ENCODE measurements at places on chromosomes 6 and 20.
A peak's percentile ranks its signal among the peaks of the same experiment; 100 is the strongest.

GRCh38 chr6:138970856-138971425, 17.1 kb downstream of the REPS1 start:
- DNase-seq = no peak
- H3K27ac ChIP-seq = no peak overlapping the region
- no peak overlapping the region for H3K4me3 ChIP-seq

DNA sequence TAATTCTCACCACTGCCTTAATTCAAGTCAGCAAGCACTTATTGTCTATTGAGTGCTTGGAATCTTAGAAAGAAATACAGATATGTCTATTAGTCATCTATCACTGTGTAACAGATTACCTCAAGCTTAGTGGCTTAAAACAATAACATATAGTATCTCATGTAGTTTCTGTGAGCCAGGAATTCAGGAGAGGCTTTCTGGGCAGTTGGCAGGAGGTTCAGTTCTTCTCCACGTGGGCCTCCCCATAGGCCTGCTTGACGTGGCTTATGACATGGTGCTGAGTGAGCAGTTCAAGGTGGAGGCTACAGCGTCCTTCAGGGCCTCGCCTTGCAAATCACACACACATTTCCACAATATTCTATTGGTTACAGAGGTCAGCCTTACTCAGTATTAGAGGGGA, 69.7 kb downstream of the DTD1 start:
- no peaks in the 10 kb centered on the region for H3K36me3 ChIP-seq
- no peaks in the 10 kb centered on the region for H3K4me1 ChIP-seq
- no peak overlapping the region for H3K27ac ChIP-seq
- no peak overlapping the region for H3K4me3 ChIP-seq

DNA sequence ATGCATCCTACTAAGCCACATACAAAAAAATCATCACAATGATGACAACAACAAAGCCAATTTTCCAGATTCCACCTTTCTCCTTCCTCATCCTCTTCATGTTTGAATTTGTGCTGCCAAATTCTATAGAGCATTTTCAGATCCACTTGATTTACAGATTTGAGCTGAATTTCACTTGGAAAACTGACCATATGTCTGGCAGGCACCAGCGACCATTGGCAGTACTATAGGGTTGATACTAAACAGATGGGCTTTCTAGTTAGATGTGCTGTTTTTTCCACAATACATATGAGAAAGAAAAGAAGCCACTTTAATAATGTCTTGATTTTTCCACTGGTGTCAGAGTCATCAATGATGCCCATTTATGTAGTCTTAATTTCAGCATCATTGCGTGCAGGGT, 127.0 kb downstream of the PHACTR3 start:
- H3K27ac ChIP-seq = no peak overlapping the region
- H3K4me3 ChIP-seq = no peak overlapping the region
- no peaks in the 10 kb centered on the region for H3K36me3 ChIP-seq

DNA sequence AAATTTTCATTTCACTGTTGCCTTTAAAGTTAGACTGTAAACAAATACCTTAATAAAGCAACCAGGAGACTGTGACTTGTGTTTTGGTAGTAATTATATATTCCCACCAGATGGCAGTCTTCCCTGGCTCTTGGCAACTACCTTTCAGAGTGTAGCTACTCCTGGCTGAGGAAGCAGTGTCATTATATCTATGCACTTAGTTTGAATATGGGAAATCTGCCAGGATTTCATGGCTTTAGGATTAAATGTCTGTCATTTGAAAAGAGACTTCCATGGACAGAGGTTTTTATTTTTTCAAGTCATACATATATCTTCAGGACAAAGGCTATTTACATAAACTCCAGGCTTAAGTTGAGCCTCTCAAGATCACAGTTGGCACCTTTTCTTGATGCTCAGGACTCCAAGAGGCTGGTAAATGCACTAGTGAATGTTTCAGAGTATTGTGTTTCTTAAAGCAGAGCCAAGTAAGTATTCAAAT, 160.1 kb downstream of the C6orf58 start:
- no peaks in the 10 kb centered on the region for H3K36me3 ChIP-seq
- DNase-seq = peak; percentile 41
- H3K27me3 ChIP-seq = no peaks in the 10 kb centered on the region
- H3K4me1 ChIP-seq = no peaks in the 10 kb centered on the region

- no peaks in the 10 kb centered on the region for H3K4me1 ChIP-seq
- DNase-seq = no peak
- H3K27ac ChIP-seq = no peak overlapping the region
- H3K4me3 ChIP-seq = no peak overlapping the region
Observed at GRCh38 chr20:32168184-32168910, 39.2 kb downstream of the PLAGL2 start.

DNA sequence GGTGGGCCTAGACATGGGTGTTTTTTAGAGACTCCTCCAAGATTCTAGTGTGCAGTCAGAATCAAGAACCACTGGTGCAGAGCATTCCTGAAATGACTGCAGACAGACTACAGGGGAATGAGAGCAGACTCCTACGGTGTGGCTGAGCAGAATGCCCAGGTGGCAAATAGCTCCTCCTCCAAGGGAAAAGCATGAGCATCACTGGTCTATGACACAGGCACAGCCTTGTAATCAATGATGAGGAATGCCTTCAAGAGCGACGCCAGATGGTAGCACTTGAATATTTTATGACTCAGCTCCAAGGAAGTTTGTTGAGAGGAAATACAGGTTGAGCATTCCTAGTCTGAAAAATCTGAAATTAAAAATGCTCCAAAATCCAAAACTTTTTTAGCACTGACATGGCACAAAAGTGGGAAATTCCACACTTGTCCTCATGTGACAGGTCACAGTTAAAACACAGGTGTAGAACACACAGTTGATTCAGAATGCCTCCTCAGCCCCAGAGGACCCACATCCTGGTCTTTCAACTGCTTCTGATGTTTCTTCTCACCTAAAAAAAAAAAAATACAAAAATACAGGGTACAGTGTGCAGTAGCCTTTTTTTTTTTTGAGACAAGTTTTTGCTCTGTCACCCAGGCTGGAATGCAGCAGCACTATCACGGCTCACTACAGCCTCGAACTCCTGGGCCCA, 10.6 kb upstream of the FAM8A1 start:
- H3K27ac ChIP-seq = no peak overlapping the region
- no peaks in the 10 kb centered on the region for H3K27me3 ChIP-seq
- DNase-seq = no peak
- H3K36me3 ChIP-seq = no peaks in the 10 kb centered on the region

GRCh38 chr6:33694977-33695376, 16.5 kb downstream of the UQCC2 start:
- DNase-seq = no peak
- H3K4me3 ChIP-seq = no peak overlapping the region
- H3K4me1 ChIP-seq = peaks cover 26% of the 10 kb centered on the region
- no peak overlapping the region for H3K27ac ChIP-seq

DNA sequence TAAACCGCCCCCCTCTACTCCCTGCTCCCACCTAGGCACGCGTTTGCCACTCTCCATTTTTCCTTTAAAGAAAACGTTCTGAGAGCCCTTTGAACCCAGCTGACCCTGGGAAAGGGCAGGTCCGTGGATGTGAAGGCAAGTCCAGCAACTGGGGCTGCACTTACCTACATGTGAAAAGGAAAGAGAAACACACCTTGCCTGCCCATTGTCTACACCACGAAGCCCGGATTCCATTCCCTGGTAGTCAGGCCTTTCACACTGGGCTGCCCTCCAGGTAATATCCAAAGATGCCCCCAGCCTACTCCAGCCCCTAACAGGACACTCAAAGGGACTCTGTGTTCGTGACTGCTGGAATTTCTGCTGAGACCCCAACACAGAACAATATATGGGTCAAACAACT, 94.4 kb downstream of the CD83 start:
- H3K27ac ChIP-seq = no peak overlapping the region
- peaks cover 13% of the 10 kb centered on the region for H3K4me1 ChIP-seq
- H3K4me3 ChIP-seq = no peak overlapping the region
- H3K27me3 ChIP-seq = peaks cover 21% of the 10 kb centered on the region

DNA sequence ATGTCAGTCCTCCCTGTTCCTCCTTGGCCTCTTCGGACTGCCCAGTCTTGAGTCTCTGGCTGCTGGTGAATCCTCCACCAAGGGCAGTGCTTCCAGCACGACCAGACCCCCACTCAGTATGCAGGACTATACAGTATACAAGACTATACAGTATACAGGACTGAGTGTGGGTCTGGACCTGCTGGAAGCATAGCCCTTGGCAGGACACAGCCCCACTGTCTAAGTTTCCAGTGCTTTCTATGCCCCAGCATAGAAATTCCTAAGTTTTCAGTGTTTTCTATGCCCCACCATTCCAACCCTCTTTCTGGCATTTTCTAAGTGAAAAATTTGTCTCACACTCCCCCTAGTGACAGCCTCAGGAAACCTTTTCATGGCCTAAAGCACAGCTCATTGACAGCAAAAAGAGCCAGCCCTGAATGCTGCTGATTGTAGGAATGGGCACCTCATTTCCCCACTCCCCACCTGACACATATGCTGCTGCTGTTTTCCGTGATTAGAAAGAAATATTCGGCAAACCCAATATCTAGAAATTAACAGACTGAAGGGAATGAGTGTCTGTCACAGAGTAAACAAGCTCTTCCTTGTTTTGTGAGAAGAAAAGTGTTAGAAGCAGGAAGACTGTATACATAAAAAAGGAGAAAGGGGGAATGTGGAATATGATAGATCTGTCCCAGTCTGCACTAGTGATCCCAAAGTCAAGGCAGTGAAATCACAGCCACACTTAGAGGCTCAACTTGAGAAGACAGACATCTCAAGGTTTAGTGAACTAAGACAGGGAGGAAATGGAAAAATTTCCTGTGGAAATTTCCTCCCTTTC, 206.9 kb downstream of the IBTK start:
- no peaks in the 10 kb centered on the region for H3K27me3 ChIP-seq
- no peak overlapping the region for H3K4me3 ChIP-seq
- DNase-seq = peak; percentile 19
- H3K27ac ChIP-seq = no peak overlapping the region

DNA sequence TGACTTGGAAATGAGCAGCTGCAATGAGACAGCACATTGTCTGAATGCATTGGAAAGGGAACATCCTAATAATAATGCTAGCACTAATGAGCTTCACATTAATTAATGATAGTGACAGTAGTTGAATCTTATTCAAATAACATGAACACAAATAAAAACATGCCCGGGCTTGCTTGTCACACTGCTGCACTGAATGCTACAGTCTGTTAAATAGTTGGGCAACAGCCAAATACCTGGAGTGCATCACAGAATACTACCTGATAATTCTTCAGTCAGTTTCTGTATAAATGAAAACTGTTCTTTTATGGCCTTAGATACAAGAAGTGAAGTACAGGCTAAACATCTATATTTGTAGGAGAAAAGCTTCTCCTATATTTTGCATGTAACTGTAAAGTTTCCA, 458.7 kb downstream of the RNF144B start:
- no peak for DNase-seq
- H3K4me1 ChIP-seq = no peaks in the 10 kb centered on the region
- H3K36me3 ChIP-seq = no peaks in the 10 kb centered on the region
- H3K27me3 ChIP-seq = no peaks in the 10 kb centered on the region
- no peak overlapping the region for H3K27ac ChIP-seq

DNA sequence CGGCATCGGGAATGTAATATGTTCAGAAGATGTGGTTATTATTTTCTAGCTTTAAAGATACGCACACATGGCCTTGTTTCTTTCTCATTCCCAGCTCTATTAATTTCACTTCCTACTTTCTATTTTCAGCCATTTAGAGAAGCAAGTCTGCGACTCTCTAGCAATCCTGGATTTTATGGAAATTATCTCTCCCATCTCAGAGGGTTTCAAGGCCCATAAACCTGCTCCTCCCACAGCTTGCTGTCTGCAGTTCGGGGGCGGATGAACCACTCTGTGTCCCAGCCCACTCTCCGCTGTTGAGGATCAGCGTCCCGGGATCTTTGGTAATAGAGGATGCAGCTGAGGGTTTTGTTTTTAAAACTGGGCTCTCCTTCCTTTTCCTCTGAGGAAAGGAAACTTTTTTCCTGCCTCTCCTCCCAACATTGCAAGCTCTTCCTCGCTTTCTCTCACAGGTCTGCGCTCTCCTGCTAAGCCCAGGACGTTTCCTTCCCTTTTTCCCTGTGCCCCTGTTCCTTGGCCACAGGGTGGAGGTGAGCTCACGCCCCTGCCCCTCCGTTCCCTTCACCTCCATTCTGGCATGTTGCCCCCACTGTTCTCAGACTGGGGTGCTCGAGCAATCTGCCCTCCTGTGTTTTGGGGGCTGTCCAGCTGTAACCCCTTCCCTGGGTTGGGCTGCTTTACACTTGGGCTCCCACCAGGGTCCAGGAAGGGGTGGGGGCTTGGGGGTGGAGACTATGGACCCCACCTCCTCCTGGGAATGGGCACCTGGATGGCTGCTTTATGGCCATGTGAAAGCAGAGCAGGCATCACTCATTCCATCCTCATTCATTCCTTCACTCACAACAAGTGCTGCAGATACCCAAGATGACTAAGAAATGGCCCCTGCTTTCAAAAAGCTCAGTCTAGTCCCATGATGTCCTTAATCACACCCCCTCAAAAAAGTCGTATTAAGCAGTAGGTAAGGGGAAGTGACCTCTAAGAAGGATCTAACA, 54.9 kb downstream of the ZBTB9 start:
- H3K4me3 ChIP-seq = no peak overlapping the region
- peaks cover 14% of the 10 kb centered on the region for H3K27me3 ChIP-seq
- peak; percentile 37 for DNase-seq

GRCh38 chr6:108653949-108654348, 93.2 kb downstream of the FOXO3 start:
- no peak overlapping the region for H3K4me3 ChIP-seq
- no peaks in the 10 kb centered on the region for H3K36me3 ChIP-seq
- H3K27me3 ChIP-seq = no peaks in the 10 kb centered on the region

DNA sequence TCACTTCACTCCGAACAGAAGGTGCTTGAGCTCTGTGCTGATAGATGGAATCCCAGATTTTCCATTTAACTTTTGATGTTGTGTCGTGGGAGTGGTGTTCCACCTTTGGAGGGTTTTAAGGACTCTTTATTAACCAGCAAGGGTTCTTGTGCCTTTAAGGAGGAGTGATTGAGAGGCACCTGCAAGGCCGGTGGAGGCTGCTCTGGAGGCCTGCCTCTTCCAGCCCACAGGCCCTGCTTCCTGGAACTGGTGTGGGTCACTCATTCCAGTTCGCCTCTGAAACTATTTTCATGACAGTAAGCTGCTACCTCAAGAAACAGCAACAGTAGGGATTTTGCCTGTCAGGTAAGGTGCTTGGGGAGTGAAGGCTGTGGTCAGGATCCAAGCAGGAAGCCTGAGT, 58.8 kb upstream of the APCDD1L start:
- no peak for DNase-seq
- no peaks in the 10 kb centered on the region for H3K4me1 ChIP-seq
- H3K27me3 ChIP-seq = peaks cover 61% of the 10 kb centered on the region
- H3K27ac ChIP-seq = no peak overlapping the region
- H3K4me3 ChIP-seq = no peak overlapping the region

GRCh38 chr20:37880726-37881591, 22.0 kb upstream of the VSTM2L start:
- peaks cover 14% of the 10 kb centered on the region for H3K4me1 ChIP-seq
- no peak overlapping the region for H3K27ac ChIP-seq
- H3K4me3 ChIP-seq = no peak overlapping the region
- peaks cover 36% of the 10 kb centered on the region for H3K27me3 ChIP-seq
